Adrenal gland (tissue), 19 donors: ENCODE measurements at places on chromosomes 5 and 9. TPM values are rescaled to one million over a fixed set of nuclear protein-coding genes. Genes with fewer than 3 reads are reported as not detected.

The NR2F1 gene
- 116 TPM for total RNA-seq

The SH3TC2 gene
- total RNA-seq, result 0.29 TPM

The SLC38A9 gene
- total RNA-seq, result 19.8 TPM

- no peaks in the 10 kb centered on the region for H3K36me3 ChIP-seq
- no peak overlapping the region for H3K27ac ChIP-seq
- H3K27me3 ChIP-seq, result no peaks in the 10 kb centered on the region
- H3K4me1 ChIP-seq, result no peaks in the 10 kb centered on the region
- no peak overlapping the region for H3K4me3 ChIP-seq
Observed at GRCh38 chr9:105309531-105309931, 65.1 kb downstream of the SLC44A1 start.

- no peaks in the 10 kb centered on the region for H3K36me3 ChIP-seq
- H3K27me3 ChIP-seq, result no peaks in the 10 kb centered on the region
- H3K4me1 ChIP-seq, result no peaks in the 10 kb centered on the region
- peak; percentile 19 for DNase-seq
- H3K27ac ChIP-seq, result no peak overlapping the region
Observed at GRCh38 chr9:83937861-83938455, 16.7 kb upstream of the KIF27 start.

DNA sequence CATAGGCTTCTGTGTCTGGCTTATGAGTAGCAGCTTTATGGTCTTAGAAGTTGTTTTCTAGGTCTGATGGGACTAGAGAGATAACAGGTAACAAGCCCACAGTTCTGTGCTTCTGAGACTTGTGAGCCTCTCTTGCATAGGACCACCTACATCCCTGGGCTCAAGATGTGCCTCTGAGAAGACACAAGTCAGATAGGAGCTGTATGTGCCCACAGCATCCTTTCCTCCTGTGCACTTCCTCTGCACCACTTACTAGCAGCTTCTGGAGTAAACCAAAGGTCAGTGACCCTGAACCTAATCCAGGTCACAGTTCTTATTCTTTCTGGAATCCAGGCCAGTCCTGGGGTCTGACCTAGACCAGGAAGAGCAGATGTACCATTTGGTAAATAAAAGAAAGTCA lies 40.0 kb downstream of the GALNT10 start:
- H3K27me3 ChIP-seq, result no peaks in the 10 kb centered on the region
- H3K36me3 ChIP-seq, result no peaks in the 10 kb centered on the region
- H3K27ac ChIP-seq, result no peak overlapping the region
- DNase-seq, result no peak
